ENCODE measurements at places on chromosomes 5 and 9.

DNA sequence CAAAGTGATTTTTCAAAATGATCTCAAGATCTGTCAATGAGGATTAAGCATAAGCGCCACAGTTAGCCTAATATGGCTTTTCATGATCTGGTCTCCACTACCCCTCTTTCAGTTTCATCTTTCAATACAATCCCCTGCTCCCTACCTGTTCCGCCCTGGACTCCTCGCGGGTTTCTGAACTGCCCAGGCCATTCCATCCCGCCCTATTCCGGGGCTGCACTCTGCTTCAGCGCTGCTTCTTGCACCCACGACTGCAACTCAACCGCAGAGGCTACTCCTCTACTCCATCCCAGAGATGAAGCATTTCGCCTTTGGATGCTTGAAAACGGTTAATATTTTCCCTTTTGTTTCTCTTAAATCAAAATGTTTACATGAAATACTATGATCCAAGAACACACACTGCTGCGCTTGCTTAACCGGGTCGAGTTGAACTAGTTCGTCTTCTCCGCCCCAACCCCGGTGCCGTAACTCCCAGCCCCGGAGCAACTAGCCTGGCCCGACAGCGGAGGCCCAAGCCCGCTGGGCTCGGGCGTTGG lies 716 bp upstream of the OTULIN start:
- peak; percentile 27 for DNase-seq

- no peak for DNase-seq
Measured at GRCh38 chr5:134997015-134997414, 29.3 kb downstream of the CATSPER3 start.

DNA sequence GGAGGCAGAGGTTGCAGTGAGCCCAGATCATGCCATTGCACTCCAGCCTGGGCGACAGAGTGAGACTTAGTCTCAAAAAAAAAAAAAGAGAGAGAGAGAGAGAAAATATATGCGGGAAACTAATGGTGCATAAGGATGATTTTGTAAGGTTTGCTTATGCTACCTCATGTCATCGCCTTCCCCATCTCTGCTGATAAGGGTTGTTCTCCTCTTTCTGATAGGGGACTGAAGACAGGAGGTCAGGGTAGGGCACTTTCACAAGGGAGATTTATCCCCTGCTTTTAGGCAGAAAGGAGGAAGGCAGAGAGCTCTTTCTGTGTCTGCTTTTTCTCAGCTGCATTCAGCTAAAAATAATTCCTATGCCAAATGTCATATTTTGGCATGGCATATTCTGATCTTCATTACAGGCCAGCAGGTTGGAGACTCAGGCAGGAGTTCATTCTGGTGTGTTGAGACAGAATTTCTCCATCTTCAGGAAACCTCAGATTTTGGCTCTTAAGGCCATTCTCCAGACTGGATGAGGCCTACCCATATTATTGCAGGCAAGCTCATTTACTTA lies 220.2 kb downstream of the AUH start:
- no peak for DNase-seq

GRCh38 chr5:142589720-142590119 lies 96.2 kb downstream of the FGF1 start:
- DNase-seq, result no peak

- no peak for DNase-seq
Measured at GRCh38 chr9:37146410-37146809, 26.0 kb downstream of the ZCCHC7 start.

- DNase-seq, result no peak
Measured at GRCh38 chr9:21890696-21891095, 88.3 kb downstream of the MTAP start.

DNA sequence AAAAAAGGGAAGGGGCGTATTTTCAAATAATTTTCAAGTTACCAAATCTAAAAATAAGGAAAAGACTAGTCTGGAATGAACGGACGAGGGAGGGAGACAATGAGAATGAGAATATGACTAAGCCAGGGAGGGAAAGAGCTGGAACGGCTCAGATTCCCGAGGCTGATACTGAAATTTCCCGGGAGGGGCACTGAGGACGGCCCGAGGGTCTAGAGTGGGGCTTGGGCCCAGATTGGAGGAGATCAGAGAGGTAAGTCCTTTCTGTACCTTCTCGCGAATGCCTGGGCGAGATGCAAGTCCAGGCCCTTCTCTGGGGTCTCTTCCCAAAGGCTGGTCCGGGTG lies 3.4 kb upstream of the CCIN start:
- no peak for DNase-seq

DNA sequence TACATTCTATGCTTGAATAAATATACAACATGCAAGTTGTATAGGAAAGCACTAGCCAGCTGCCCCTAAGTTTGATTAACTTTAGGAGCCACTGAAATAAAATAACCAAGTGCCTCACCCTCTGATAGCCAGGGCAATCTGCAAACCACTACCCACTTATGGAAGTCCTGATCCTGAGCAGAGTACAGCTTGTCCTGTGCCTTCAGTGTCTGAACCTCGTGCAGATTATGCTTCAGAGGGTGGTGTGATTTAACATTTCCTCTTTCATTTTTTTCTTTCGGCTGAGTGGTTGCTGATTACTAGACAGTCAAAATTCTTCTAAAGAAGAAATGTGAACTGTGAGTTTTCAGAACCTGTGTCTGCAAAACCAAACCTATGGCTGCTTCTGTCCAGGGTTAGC lies 327.7 kb downstream of the PIK3R1 start:
- DNase-seq, result no peak

- DNase-seq, result no peak
Measured at GRCh38 chr5:131262953-131263541, 806 bp upstream of the CDC42SE2 start.

GRCh38 chr5:119385136-119385535 lies 29.3 kb downstream of the TNFAIP8 start:
- DNase-seq, result no peak

GRCh38 chr9:6132650-6133049 lies 83.0 kb upstream of the IL33 start:
- DNase-seq, result no peak

- no peak for DNase-seq
Measured at GRCh38 chr5:6572086-6572824, 60.6 kb downstream of the NSUN2 start.

DNA sequence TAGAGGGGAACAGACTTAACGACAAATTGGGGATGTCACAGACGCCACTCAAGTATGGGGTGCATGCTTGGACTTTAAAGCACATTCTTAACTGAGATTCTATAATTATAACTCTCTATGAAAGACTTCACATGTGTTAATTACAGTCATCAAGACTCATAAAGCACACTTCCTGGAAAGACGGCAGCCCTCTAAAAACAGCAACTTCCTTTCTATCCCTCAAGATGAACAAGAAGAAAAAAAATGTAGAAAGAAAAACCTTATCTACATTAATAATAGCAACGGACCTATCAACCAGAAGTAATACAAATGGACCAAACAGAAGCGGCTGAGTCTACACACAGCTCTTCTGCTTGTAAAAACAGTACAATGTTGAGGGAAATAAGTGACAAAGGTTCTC lies 21.2 kb downstream of the GNAQ start:
- no peak for DNase-seq

DNA sequence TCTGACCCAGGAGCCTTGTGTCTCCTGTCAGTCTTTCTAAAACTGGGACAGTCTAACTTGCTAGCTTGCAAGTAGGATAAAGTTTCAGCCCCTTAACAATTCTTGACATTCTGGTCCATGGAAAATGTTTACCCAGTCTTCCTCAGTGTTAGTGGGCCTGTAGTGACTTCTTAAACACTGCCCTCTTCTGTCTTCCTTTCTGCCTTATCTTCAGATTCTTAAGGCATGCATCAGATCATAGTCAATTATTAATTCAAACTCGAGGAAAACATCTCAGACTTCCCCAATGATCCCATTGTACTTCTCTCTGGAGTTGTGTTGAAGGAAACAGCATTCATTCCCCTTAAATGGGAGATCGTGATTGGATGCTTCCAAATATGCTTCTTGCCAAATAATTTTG lies 1199.8 kb downstream of the DTWD2 start:
- no peak for DNase-seq

DNA sequence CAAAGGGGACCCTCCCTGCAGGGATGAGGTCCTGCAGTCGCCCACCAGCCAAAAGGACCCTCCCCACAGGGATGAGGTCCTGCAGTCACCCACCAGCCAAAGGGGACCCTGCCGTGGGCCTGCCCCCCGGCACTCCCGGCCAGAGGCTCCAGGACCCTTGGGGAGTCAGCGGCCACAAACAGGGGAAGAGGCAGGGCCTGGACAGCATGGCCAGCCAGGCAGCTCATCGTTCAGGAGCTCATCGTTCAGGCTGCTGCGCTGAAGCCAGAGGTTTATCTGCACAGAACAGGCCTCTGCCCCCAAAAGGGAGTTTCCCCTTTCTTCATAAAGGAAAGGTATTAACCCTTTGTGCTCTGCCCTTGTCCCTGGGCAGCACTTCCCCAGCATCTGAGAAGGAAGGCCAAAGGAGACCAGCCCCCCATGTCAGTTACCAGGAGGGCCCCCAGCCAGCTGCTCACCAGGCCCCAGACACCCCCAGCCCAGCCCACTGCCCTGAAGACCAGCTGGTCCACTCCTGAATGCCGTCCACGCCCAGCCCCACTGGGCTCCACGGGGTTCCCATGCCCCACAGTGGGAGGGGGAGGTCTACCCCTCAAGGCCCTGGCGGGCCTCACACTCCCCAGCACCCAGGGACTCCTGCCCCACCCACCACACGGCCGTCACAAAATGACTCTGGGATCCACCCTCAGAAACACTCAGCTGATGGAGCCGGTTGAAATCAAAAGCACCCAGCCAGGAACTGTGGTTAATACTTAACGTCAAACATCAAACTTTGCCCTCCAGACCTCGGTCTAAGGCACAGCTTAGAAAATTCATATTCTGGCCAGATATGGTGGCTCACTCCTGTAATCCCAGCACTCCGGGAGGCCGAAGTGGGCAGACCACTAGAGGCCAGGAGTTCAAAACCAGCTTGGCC lies 6.3 kb downstream of the SLC12A7 start:
- DNase-seq, result peak; percentile 52

- peak; percentile 40 for DNase-seq
Measured at GRCh38 chr9:4985386-4986266, 554 bp downstream of the JAK2 start.

DNA sequence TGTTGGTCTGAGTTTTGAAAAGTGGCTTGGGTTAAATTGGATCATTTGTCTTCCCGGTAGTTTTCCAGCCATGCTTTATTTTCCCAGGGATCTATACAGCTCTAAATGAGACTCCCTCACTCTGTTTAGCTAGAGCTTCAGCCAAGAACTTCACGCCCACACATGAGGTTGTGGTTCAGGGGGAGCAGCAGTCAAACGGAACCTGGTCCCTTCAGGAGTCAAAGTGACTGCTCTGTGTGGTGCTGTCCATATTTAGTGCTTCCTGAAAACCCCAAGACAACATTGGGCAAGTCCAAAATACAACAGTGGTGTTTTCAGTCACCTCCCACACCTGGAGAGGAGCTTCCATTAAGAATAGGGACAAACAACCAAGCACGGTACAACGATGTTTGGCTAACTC lies 90.5 kb downstream of the ANKH start:
- DNase-seq, result peak; percentile 14

GRCh38 chr9:135830496-135830895 lies 76.8 kb downstream of the CAMSAP1 start:
- DNase-seq, result no peak

DNA sequence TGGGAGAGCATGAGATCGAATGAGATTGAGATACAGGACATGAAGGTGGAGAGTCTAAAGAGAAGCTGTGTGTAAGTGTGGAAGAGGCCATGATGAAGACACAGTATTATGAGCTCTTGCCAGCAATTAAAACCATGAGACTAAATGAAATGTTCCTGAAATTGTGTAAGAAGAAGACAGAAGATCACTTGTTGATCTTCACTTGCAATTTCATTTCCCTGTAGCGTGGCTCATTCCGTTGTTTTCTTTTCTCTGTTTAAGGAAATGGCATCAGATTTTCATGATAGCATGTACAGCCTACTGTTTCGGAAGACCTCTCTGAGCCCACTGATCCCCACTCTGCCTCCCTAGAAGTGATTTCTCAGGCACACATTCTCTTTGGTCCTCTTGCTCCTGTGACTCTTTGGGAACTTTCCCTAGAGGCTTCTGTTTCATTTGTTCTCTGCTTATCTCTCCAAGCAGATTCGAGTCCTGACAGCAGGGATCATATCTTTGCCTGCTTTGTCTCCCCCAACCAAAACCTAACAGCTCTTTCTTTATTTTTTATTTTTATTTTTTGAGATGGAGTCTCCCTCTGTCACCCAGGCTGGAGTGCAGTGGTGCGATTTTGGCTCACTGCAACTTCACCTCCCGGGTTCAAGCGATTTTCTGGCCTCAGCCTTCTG lies 16.8 kb downstream of the PIP5K1B start:
- DNase-seq, result no peak

- peak; percentile 28 for DNase-seq
Measured at GRCh38 chr5:55134053-55134722, 25.8 kb upstream of the GPX8 start.

DNA sequence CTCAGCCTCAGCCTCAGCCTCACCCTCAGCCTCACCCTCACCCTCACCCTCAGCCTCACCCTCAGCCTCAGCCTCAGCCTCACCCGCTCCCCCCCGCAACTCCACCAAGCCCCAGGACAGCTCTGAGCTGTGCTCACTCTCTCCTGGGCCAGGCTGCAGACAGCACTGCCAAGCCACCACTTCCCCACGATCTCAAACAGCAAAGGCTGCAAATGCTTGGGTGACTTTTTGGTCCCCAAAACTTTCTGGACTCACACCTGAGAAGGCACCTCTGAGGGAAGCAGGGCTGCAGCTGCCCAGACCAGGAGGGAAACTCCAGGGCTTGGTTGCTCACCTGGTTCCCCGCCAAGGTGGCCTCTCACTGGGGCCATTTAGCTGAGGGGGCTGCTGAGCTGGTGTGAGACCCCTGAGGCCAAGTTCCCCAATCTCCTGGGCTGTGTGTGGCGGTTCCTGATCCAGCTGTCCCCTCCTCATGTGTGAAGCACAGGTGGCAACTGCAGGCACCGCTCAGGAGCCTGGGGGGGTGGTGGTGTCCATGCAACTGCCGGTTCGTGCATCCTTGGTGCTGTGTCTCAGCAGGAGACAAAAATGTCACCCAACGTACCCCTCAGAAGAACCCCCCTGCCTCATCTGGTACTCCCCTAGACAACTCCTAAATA lies 17.8 kb downstream of the MRPL36 start:
- no peak for DNase-seq

DNA sequence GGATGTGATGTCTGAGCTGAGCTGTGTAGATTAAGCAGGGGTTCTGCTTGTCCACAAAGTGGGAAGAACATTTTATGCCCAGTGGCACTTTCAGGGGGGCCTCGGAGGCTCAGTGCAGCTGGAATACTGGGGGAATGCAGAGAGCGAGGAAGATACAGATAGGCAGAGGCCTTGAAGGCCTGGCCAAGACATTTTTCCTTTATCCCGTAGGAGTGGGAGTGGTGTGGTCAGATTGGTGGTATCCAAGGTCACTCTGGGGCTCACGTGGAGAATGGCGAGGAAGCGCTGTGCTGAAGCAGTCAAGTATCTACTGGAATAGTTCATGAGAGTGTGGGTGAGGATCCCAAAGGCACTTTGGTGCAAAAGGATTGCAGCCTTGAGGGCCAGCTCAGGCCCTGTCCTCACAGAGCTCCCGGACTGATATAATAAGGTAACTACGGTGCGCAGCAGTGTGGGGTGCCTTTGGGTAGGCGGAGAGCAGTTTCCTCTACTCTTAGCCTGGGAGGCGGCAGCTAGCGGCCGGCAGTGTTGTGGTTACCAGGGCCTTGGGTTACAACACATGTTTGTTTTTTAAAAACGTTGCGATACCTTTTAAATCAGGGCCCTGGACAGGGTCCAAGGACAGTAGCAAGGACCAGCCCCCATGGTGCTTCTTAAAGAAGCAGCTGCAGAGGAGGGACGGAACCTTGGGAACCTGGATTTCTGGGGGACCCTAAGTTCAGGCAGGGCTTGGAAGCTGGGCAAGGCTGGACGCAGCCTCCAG lies 10.8 kb upstream of the CCDC69 start:
- DNase-seq, result no peak

GRCh38 chr5:139164020-139164419 lies 34.1 kb downstream of the SIL1 start:
- DNase-seq, result no peak

All from activated naive CD8-positive, alpha-beta T cell treated with anti-CD3 and anti-CD28 coated beads, Interleukin-2, amount 50 U/mL, for 24 hours (primary cell).